ENCODE measurements at places on chromosomes 16 and 17.
A peak's percentile ranks its signal among the peaks of the same experiment; 100 is the strongest.

DNA sequence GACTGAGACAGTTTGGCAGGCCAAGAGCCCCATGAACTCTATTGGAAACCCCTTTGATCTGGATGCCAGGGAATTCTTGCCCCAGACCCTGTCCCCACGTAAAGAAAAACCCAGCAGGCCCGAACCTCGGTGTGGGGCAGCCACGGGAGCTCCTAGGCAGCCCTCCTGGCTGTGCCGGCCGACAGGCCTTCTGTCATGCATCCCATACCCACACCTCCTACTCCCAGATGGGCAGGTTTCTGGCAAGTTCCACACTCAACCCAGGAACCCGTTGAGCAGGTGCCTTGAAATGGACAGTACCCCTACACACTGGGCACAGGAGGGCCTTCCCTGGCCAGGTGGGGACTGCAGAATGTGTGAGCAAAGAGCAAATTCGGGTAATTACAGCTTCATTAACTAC, 23.6 kb upstream of the ATP2C2 start:
- no peak overlapping the region for H3K27ac ChIP-seq
- H3K36me3 ChIP-seq: no peaks in the 10 kb centered on the region
- no peak overlapping the region for H3K4me3 ChIP-seq

DNA sequence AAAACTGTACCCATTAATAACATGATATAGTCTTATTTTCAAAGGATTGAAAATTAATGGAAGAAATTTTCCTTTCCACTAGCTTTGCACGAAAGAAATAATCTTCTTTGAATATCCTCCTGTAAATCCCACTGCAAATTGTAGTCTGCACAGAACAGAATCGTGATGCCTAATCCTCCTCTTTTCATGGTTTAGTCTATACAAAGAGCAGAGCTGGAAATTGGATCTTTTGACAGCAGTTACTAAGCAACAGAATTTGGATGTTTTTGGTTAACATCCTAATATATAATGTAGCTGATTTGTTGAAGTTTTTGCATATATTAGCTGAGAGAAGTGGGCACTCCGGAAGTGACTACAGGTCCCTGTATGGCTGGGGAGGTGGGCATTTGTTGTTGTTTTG, 98.6 kb downstream of the WNT3 start:
- no peak overlapping the region for H3K4me3 ChIP-seq
- no peak overlapping the region for H3K27ac ChIP-seq
- DNase-seq: no peak
- peaks cover 29% of the 10 kb centered on the region for H3K4me1 ChIP-seq

GRCh38 chr17:41599680-41600079, 12.9 kb downstream of the KRT16 start:
- H3K4me1 ChIP-seq: no peaks in the 10 kb centered on the region
- DNase-seq: no peak
- no peaks in the 10 kb centered on the region for H3K36me3 ChIP-seq

DNA sequence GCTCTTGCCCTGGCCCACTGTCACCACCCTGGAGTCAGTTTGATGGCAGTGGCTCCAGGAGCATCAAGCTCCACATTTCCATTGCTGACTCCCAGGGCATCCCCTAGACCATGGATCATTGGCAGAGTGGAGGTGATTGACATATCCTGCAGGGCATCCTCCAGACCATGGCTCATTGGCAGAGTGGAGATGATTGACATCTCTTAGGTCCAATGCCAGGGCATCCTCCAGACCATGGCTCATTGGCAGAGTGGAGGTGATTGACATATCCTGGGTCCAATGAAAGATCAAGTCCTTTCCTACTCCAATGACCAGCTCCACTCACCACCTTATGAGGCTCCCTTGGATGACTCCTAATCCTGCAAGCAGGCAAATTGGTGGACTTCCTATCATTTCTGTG, 174.3 kb upstream of the NLRP1 start:
- no peaks in the 10 kb centered on the region for H3K36me3 ChIP-seq
- H3K4me3 ChIP-seq: no peak overlapping the region
- peaks cover 20% of the 10 kb centered on the region for H3K27me3 ChIP-seq
- H3K27ac ChIP-seq: no peak overlapping the region
- H3K4me1 ChIP-seq: no peaks in the 10 kb centered on the region

- no peaks in the 10 kb centered on the region for H3K27me3 ChIP-seq
- H3K4me1 ChIP-seq: no peaks in the 10 kb centered on the region
- no peak for DNase-seq
- no peak overlapping the region for H3K4me3 ChIP-seq
- no peaks in the 10 kb centered on the region for H3K36me3 ChIP-seq
- no peak overlapping the region for H3K27ac ChIP-seq
These were observed 229.2 kb upstream of the WSCD1 start for GRCh38 chr17:5840811-5841446.

- no peak overlapping the region for H3K4me3 ChIP-seq
- no peak for DNase-seq
- H3K27me3 ChIP-seq: no peaks in the 10 kb centered on the region
- peak overlapping the region; percentile 89 for H3K27ac ChIP-seq
- peaks cover 52% of the 10 kb centered on the region for H3K4me1 ChIP-seq
These were observed 1.6 kb downstream of the APOBR start for GRCh38 chr16:28495795-28496749.

- H3K4me1 ChIP-seq: peaks cover 41% of the 10 kb centered on the region
- H3K27me3 ChIP-seq: peaks cover 55% of the 10 kb centered on the region
- H3K36me3 ChIP-seq: peaks cover 2% of the 10 kb centered on the region
- H3K4me3 ChIP-seq: no peak overlapping the region
- DNase-seq: no peak
- peak overlapping the region; percentile 30 for H3K27ac ChIP-seq
These were observed 2.1 kb downstream of the IRX5 start for GRCh38 chr16:54932737-54933254.

GRCh38 chr16:85924675-85925074, 25.7 kb downstream of the IRF8 start:
- peaks cover 59% of the 10 kb centered on the region for H3K4me1 ChIP-seq
- H3K36me3 ChIP-seq: peaks cover 41% of the 10 kb centered on the region
- no peak overlapping the region for H3K4me3 ChIP-seq
- DNase-seq: no peak
- H3K27ac ChIP-seq: peak overlapping the region; percentile 56

- no peaks in the 10 kb centered on the region for H3K4me1 ChIP-seq
- H3K36me3 ChIP-seq: no peaks in the 10 kb centered on the region
- DNase-seq: no peak
- H3K4me3 ChIP-seq: no peak overlapping the region
- no peak overlapping the region for H3K27ac ChIP-seq
These were observed 12.3 kb downstream of the MEIOB start for GRCh38 chr16:1859650-1860049.

GRCh38 chr16:65446427-65446826, 324.6 kb upstream of the CDH11 start:
- no peaks in the 10 kb centered on the region for H3K36me3 ChIP-seq
- no peaks in the 10 kb centered on the region for H3K27me3 ChIP-seq
- no peaks in the 10 kb centered on the region for H3K4me1 ChIP-seq
- DNase-seq: no peak
- no peak overlapping the region for H3K27ac ChIP-seq

GRCh38 chr17:83136931-83137330, 57.5 kb downstream of the METRNL start:
- DNase-seq: no peak
- no peaks in the 10 kb centered on the region for H3K36me3 ChIP-seq
- peaks cover 4% of the 10 kb centered on the region for H3K27me3 ChIP-seq
- no peak overlapping the region for H3K4me3 ChIP-seq
- no peak overlapping the region for H3K27ac ChIP-seq

GRCh38 chr17:17326275-17326875, 23.2 kb downstream of the NT5M start:
- DNase-seq: no peak
- H3K36me3 ChIP-seq: no peaks in the 10 kb centered on the region
- H3K27me3 ChIP-seq: no peaks in the 10 kb centered on the region
- H3K4me1 ChIP-seq: no peaks in the 10 kb centered on the region

DNA sequence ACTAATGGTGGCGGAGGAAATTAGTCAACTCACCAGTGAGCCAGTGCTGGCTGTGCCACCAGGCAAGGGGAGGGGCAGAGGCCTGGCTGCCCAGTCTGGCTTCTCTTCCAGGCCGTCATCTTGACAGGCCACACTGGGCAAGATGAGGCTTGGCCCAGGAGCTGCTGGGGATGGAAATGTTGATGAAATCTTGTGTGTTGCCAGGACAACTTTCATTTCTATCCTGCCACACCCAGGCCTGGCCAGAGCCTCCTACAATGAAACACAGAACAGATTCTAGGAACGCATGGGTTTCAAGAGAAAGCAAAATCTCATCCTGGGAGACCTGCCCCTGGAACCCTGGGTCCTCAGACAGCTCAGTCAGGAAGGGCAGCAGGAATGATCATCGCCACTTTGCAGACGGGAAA, 9.3 kb downstream of the HEXIM2 start:
- H3K4me3 ChIP-seq: no peak overlapping the region
- no peaks in the 10 kb centered on the region for H3K27me3 ChIP-seq
- H3K27ac ChIP-seq: peak overlapping the region; percentile 35
- DNase-seq: no peak

DNA sequence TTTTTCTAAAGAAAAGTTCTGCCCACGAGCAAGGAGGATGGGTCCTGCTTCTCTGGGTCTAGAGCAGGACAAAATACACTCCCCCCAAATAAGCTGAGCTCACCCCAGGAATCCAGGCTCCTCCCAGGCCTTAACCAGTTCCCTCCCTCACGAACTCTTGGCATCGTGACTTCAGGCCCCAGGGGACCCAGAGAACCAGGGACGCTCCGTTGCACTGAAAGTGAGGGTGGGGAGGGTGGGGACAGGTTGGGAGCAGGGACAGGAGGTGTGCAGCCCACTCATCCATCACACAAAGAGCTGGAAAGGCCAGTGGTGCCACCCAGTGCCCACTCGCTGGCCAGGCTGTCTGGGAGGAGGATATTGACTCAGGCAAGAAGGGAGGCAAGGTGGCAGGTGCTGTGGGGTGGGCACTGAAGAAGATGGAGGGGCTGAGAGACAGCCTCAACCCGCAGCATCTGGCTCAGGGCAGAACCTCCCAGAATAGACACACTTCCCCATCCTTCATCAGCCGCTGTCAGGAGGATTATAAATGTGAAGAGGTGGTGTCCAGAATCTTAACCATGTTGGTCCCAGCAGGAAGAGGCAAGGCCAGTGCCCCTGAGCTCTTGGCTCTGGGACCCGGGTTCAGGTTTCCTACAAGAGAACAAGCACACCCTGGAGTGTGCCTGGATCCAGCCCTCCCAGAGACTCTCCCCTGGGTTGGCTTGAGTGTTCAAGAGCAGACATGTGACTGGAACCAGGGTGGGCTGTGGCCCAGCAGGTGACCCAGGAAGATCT, 67.9 kb upstream of the RPL38 start:
- no peak for DNase-seq
- no peak overlapping the region for H3K4me3 ChIP-seq
- H3K27ac ChIP-seq: no peak overlapping the region

DNA sequence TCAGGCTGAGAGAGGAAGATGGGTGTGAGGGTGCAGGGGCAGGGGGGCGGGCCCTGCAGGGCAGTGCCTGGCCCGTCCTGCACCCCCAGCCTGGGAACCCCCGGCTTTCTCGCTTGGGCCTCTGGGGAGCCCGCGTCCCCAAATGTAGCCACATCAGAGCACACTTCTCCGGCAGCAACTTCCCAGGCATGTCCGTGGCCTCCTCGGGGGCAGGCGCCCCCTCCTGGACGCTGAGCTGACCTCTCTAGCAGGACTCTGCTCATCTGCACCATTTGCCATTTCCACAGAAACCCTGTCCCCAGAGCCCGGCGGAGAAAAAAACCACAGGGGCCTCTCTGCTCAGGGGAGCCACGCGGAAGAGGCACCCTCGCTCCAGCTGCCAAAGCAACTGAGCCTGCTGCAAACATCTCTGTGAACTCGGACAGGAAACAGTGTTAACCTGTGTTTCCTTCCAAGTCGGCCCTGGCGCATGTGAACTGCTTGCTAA, 63.4 kb downstream of the KLHDC4 start:
- peak overlapping the region; percentile 82 for H3K27ac ChIP-seq
- DNase-seq: peak; percentile 57
- H3K36me3 ChIP-seq: peaks cover 16% of the 10 kb centered on the region

- H3K27ac ChIP-seq: no peak overlapping the region
- H3K36me3 ChIP-seq: peaks cover 37% of the 10 kb centered on the region
- H3K4me1 ChIP-seq: peaks cover 11% of the 10 kb centered on the region
- DNase-seq: no peak
- no peaks in the 10 kb centered on the region for H3K27me3 ChIP-seq
These were observed 25.2 kb downstream of the SREBF1 start for GRCh38 chr17:17811381-17812210.

DNA sequence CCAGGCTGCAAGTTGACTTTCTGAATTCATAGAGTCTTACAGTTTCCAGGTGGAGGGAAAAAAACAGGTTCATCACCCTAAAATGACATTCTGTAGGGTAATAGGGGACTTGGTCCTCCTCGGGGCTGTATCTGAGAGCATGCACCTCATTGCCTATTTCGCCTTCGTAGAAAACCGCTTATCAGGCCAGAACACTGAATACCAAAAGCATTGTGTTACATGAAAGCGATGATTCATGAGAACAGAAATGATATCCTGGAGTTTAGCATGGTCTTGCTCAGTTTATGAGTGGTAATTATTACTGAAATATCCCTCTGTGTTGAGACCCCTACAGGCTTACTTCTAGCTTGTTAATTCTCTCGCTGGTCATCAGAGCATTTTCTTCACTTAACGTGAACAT, 61.4 kb upstream of the ARHGAP44 start:
- DNase-seq: no peak
- no peak overlapping the region for H3K4me3 ChIP-seq
- no peak overlapping the region for H3K27ac ChIP-seq

DNA sequence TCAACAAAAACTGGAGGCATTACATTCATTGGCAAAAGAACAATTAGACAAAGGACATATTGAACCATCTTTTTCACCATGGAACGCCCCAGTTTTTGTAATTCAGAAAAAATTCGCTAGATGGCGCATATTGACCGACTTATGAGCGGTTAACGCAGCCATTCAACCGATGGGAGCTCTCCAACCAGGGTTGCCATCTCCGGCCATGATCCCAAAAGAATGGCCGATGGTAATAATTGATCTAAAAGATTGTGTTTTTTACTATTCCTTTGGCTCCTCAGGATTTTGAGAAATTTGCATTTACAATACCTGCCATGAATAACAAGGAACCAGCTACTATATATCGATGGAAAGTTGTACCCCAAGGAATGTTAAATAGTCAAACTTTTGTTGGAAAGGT, 21.4 kb downstream of the ALOX15B start:
- no peak overlapping the region for H3K4me3 ChIP-seq
- no peak overlapping the region for H3K27ac ChIP-seq
- H3K27me3 ChIP-seq: peaks cover 30% of the 10 kb centered on the region
- DNase-seq: no peak
- H3K36me3 ChIP-seq: no peaks in the 10 kb centered on the region

GRCh38 chr17:71444078-71444477, 676.7 kb upstream of the SOX9 start:
- no peaks in the 10 kb centered on the region for H3K27me3 ChIP-seq
- no peaks in the 10 kb centered on the region for H3K36me3 ChIP-seq
- no peak overlapping the region for H3K27ac ChIP-seq
- DNase-seq: no peak
- no peaks in the 10 kb centered on the region for H3K4me1 ChIP-seq

- no peak for DNase-seq
- no peak overlapping the region for H3K27ac ChIP-seq
- H3K27me3 ChIP-seq: peaks cover 34% of the 10 kb centered on the region
These were observed 36.3 kb downstream of the TMEM114 start for GRCh38 chr16:8554022-8554421.

- peaks cover 24% of the 10 kb centered on the region for H3K4me1 ChIP-seq
- no peak overlapping the region for H3K4me3 ChIP-seq
- H3K36me3 ChIP-seq: peaks cover 7% of the 10 kb centered on the region
- H3K27ac ChIP-seq: no peak overlapping the region
- H3K27me3 ChIP-seq: peaks cover 2% of the 10 kb centered on the region
- DNase-seq: no peak
These were observed 578 bp downstream of the RAC3 start for GRCh38 chr17:82031885-82032627.

- peaks cover 9% of the 10 kb centered on the region for H3K36me3 ChIP-seq
- peaks cover 25% of the 10 kb centered on the region for H3K4me1 ChIP-seq
- no peak overlapping the region for H3K27ac ChIP-seq
- H3K4me3 ChIP-seq: no peak overlapping the region
These were observed 20.1 kb downstream of the RAB11FIP3 start for GRCh38 chr16:445566-445965.
